ENCODE measurements at places on chromosomes 11 and 22.
A peak's percentile ranks its signal among the peaks of the same experiment; 100 is the strongest.

DNA sequence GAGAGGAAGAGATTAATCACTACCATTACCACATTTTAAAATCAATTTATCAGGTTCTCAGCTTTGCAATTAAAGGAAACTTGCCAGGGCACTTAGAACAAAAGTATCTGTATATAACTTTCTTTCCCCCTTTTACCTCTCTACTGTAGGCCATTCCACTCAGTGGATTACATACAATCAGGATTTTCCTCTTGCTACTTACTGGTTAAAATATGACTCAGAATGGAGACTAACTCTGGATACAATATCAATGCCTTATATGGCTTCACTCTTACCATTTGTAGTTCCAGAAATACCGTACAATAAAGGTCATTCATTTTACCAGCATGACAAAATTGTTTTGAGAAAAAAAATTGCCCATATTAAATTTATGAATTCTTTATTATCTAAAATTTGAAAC lies 706.8 kb downstream of the KCNA4 start:
- no peak for DNase-seq

DNA sequence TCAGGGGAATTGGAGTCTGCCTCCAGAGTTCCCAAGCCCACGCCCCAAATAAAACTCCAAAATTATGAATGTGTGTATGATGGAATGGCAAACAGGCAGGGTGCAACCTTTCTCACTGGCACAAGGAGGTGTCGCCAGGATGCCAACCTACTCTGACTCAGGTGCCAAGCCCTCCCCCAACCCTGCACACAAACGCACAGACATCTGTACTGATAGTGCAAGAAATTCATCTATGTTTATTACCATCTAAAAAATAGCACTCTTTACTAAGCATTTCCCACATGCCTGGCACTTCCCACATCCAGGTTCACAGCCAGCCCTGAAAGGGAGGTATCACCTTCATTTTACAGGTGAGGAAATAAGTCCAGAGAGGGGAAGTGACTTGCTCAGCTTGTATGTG lies 1.2 kb downstream of the PLA2G3 start:
- DNase-seq, result no peak

- no peak for DNase-seq
Observed at GRCh38 chr22:37632174-37633088, 7.0 kb upstream of the SH3BP1 start.

GRCh38 chr22:32202539-32203180 lies 2.2 kb downstream of the RFPL2 start:
- peak; percentile 78 for DNase-seq

DNA sequence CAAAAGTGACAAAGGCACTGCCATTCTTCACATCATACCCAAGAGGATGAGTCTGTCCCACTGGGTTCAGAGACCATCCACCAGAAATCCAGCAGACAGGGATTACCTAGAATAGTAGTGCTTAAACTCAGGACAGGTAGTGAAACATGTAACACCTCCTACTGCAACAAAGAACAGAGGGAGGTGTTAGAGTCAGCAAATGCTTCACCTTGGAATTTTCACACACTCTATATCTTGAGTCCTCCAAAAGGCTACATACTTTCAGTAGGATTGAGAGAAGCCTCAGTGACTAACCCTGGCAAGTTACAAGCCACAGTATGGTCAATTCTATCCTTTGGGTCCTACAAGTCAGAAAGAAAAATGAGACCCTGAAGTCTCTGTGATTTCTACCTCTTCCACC lies 6.0 kb upstream of the CAVIN3 start:
- DNase-seq, result no peak

DNA sequence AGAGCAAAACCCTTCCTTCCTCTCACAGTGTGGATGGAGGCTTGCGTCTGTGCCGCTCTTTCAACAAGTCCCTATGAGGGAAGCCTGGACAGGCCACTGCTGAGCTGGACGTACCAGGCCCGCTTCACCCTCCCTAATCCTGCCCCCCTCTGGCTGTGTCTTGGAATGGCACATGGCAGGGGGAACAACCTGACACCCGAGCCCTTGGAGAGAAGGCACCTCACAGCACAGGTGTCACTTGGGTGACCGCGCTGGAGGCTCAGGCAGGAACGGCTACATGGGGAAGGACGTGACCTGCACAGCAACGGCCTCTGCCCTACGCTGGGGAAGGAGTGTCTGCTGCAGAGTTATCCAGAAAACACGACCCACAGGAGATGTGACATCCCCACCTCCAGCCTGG lies 11.0 kb downstream of the CARS1 start:
- DNase-seq, result no peak

Data from activated effector memory CD4-positive, alpha-beta T cell treated with anti-CD3 and anti-CD28 coated beads, Interleukin-2, amount 50 U/mL, for 16 hours (primary cell).